Psoas muscle (tissue), 8 donors: ENCODE measurements at places on chromosomes 1 and 21. TPM values are rescaled to one million over a fixed set of nuclear protein-coding genes. Genes with fewer than 3 reads are reported as not detected.

- DNase-seq: peak; percentile 71
Measured at GRCh38 chr1:203202431-203203245, 16.1 kb upstream of the CHI3L1 start.

GRCh38 chr21:34345892-34346291 lies 17.9 kb upstream of the KCNE2 start:
- no peak for DNase-seq

GRCh38 chr1:54965624-54966340 lies 14.6 kb upstream of the TMEM61 start:
- DNase-seq: peak; percentile 62

- no peak for DNase-seq
Measured at GRCh38 chr1:202167708-202168415, 7.5 kb upstream of the PTPN7 start.

DNA sequence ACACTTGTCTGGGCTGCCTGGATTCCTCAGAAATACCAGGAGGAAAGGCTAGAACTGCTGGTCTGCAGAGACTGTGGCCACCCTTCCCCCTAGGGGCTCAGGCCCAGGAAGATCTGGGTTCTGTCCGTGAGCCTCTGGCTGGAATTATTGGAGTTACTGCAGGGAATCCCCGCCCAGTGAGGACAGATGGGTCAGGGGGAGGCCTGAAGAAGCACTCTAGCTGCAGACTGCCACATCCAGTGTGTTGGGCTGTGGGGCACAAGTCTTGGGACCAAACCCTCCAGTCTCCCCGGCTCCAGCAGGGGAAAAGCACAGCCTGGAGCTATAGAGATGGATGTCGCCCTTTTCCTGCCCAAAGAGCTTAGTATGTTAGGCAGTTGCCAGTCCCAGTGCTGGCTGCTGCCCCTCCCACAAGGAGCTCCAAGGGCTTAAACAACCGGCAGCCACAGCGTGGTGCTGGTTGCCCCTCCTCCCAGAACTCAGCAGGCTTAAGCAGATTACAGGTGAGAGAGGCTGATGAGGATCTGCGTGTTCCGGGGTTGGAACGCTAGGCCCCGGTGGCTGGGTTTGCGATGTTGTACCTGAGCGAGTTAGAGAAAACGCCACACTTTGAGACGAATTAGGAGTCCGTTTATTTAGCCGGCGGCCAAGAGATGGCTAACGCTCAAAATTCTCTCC lies 255.5 kb upstream of the LRRC7 start:
- no peak for DNase-seq

DNA sequence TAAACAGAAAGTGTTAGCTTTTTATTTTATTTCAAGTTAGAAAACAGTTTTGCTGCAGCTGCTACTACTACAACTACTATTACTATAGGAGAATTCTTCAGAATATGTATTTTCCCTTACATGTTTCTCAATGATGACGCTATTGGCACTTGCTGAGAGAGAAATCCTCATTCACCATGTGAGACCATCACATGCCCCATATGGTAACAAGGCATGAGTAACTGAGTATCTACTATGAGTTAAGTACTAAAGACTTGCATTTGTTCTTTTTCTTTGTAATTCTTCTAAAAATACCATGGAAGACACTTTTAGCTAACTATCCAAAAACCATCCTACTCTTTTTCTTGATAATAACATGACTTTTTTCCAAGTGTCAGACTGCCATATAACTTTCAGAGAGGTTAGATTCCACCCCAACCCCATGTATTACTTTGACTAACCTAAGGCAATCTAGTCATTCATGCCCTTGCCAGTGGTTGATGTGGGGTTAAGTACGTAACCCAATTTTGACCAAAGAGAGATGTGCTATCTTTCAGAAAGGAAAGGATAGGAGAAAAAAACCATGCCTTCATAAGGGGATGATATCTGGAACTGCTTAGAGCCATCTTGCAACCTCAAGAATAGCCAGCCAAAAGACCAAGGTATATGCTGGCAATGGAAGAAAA lies 42.9 kb downstream of the COP1 start:
- no peak for DNase-seq

GRCh38 chr1:205477759-205478247 lies 22.0 kb upstream of the BLACAT1 start:
- DNase-seq: no peak

DNA sequence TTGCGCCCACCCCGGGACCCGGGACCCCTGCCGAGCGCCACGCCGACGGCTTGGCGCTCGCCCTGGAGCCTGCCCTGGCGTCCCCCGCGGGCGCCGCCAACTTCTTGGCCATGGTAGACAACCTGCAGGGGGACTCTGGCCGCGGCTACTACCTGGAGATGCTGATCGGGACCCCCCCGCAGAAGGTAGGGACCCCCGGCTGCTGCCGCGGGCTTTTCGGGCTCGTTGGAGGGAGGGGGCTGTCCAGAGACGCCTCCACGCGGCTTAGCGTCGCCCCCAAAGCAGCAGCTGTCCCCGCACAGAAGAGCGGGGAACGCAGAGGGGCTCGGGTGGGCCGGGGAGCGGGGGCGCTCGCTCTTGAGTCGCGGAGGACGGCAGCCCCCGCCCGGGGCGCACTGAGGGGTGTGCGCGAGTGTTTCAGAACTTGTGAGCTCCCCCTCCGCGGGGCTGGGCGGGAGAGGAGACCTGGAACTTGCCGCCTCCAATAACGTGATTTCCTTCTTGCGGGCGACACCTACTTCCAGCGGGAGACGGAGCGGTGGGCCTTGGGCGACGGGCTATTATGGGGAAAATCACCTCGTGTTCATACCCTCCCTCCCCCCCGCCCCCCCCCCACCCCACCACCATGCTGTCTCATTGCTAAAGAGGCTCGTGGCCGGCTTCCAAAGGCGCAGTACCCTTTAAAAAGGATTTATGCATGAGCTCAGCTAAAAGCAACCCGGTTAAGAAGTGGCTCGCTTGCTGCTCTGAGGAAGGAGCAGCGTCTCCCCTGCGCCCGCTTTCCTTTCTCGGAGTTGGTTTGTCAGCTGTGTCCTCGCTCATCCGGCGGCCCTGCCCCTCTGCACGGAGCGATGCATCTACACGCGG lies 664 bp downstream of the BACE2 start:
- peak; percentile 60 for DNase-seq

- no peak for DNase-seq
Measured at GRCh38 chr1:3359351-3359750, 95.1 kb upstream of the ARHGEF16 start.

GRCh38 chr1:206878456-206878855 lies 13.0 kb downstream of the IL20 start:
- no peak for DNase-seq

DNA sequence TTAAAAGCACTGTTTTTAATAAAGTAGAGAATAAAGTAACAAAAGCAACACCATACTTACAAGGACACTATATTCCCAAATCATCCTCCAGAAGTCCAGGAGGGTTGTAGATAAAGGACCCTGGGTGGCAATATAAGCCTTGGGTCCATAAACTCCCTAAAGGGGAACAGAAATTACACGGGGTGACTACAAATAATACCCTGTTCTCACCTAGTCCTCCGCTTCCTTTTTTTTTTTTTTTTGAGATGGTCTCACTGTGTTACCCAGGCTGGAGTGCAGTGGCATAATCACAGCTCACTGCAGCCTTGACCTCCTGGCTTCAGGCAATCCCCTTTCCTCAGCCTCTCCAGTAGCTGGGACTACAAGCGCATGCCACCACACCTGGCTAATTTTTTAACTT lies 13.1 kb downstream of the PTPN22 start:
- DNase-seq: no peak

- no peak for DNase-seq
Measured at GRCh38 chr1:164440232-164440631, 118.8 kb upstream of the PBX1 start.

- DNase-seq: no peak
Measured at GRCh38 chr1:3405974-3406867, 48.2 kb upstream of the ARHGEF16 start.

- DNase-seq: no peak
Measured at GRCh38 chr1:194295685-194296084, 1109.3 kb upstream of the B3GALT2 start.

- DNase-seq: peak; percentile 30
Measured at GRCh38 chr1:90835661-90836344, 118.7 kb upstream of the BARHL2 start.

DNA sequence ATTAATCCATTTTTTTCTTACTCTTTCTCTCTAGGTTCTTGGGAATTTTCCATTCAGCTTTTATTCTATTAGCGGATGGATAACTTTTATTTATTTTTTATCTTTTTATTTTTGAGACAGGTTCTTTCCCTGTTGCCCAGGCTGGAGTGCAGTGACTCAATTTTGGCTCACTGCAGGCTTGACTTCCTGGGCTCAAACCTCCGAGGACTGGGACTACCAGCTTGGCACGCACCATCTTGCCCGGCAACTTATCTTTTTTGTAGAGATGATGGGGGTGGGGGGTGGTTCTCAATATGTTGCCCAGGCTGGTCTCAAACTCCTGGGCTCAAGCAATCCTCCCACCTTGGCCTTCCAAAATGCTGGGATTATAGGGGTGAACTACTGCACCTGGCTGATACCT lies 36.1 kb upstream of the CHIT1 start:
- DNase-seq: no peak

DNA sequence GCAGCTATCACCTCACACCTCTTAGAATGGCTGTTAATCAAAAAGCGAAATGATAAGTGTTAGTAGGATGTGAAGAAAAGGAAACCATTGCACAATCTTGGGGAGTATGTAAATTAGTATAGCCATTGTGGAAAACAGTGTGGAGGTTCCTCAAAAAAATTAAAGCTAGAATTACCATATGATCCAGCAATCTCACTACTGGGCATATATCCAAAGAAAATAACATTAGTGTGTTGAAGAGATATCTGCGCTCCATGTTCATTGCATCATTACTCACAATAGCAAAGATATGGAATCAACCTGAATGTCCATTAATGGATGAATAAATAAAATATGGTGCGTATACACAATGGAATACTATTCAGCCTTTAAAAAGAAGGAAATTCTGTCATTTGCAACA lies 68.9 kb downstream of the SNRPE start:
- no peak for DNase-seq

LAPTM5 gene
- 14.4 TPM for total RNA-seq

NUP210L gene
- 3.0 TPM for total RNA-seq

MIXL1 gene
- total RNA-seq: not detected

LGR6 gene
- total RNA-seq: not detected

CFAP74 gene
- total RNA-seq: not detected

FAM151A gene
- total RNA-seq: not detected

MED8 gene
- total RNA-seq: 15.4 TPM

IQCC gene
- total RNA-seq: 0.24 TPM

COL8A2 gene
- 0.25 TPM for total RNA-seq

WNT2B gene
- total RNA-seq: 0.32 TPM

PDXK gene
- total RNA-seq: 37.0 TPM

PPP1R15B gene
- 32.6 TPM for total RNA-seq
